ENCODE measurements at places on chromosomes 4 and X. TPM values are rescaled to one million over a fixed set of nuclear protein-coding genes. Genes with fewer than 3 reads are reported as not detected.

The MAGEA12 gene
- polyA plus RNA-seq: not detected

The FATE1 gene
- 0.27 TPM for polyA plus RNA-seq

The SLC49A3 gene
- 5.0 TPM for polyA plus RNA-seq

The FAM133A gene
- polyA plus RNA-seq: 0.26 TPM

The AGTR2 gene
- polyA plus RNA-seq: not detected

The H2BW2 gene
- polyA plus RNA-seq: 0.03 TPM

The SNCA gene
- 4.8 TPM for polyA plus RNA-seq

The RAB41 gene
- not detected for polyA plus RNA-seq

The SPANXB1 gene
- 0.57 TPM for polyA plus RNA-seq

The HSFX2 gene
- polyA plus RNA-seq: 0.17 TPM

The PLAC8 gene
- 0.98 TPM for polyA plus RNA-seq

The NAA15 gene
- polyA plus RNA-seq: 9.7 TPM

The NUDT11 gene
- 31.3 TPM for polyA plus RNA-seq

The CNKSR2 gene
- 12.0 TPM for polyA plus RNA-seq

The MAGEC1 gene
- not detected for polyA plus RNA-seq
